Stimulated activated CD4-positive, alpha-beta T cell treated with anti-CD3 and anti-CD28 coated beads, TNF-alpha, amount 100 ng/mL, for 1 hour (primary cell): ENCODE measurements at places on chromosomes 16 and 17.

DNA sequence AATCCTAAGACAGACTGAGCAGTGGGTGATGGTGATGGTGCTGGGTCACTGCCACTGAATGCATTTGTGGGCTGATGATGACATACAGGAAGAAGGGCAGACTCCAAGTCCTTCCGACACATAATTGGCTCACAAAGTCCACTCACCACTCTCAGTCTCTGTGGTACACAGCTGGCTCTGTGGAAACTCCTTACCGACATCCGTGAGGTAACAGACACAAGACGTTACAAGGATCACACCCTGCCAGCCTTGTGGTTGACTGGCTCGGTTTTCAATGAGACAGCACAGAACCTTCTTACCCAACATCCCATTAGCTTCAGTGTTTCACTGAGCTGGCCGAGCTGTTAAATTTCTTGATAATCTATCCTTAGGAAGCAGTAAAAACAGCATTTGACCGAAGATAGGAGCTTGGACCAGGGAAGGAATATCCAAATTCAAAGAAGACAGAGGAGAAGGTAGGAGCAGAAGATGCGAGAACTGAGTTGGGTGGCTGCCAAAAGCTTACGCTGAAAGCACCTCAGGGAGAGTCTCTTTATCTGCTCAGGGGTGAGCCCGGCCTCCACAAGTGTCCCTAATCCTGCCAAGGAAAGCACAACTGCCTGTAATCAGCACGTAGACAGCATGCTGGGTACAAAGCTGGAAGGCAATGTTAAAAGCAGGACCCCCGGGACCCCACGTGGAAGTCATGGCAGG is 5.5 kb upstream of the MXRA7 start:
- DNase-seq: no peak

- DNase-seq: no peak
These were observed 14.9 kb upstream of the TBX21 start for GRCh38 chr17:47717979-47718621.

DNA sequence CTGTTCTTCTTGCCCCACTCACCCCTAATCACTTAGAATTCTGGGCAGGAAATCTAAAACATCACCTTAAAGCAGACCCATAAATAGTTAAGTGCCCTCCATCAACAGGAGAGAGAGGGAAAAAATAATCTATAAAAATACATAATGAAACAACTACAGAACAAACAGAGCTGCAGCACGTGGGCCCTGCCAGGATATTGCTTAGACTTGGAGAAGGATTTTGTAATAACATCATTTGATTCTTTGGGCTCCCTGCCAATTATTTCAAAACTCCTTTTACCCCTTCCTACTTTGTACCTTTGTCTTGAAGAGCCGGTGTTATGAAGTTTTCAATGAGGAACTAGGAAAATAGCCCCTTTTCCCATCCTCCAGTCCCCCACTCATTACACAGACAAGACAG is 130.6 kb upstream of the TOX3 start:
- DNase-seq: no peak

GRCh38 chr17:75125984-75126383 is 5.6 kb downstream of the NT5C start:
- DNase-seq: no peak

DNA sequence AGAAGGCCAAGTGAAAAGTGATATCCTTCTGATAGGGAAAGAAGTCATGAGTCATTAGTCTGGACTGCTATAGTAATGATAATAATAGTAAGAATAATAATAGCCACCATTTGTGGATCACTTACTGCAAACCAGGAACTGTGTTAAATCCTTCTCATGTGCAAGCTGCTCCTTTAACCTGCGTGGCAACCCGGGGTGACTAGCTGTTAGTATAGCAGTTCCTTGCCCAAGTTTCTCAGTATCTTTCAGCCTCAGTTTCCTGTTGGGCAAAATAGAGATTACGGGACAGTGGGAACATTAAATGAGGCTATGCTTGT is 129.5 kb downstream of the CDH13 start:
- DNase-seq: no peak

DNA sequence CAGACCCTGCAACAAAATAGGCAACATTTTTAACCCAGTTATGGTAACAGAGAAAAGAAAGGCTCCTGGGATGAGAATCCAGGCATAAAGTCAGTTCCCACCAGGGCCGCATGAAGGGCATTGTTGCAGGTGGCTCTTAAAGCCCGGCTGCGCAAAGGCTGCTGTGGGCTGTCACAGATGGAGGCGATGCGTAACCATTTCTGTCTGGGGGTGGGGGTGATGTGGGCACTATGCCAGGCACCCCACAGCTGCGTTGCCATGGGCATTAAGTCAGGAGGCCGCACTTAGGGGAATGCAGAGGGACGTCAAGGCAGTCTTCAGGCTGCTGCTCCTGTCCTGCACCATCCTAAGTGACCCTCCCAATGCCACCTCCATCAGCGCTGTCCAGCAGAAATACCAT is 228.4 kb downstream of the CPPED1 start:
- no peak for DNase-seq

GRCh38 chr17:44069974-44070454 is 521 bp upstream of the G6PC3 start:
- DNase-seq: no peak

DNA sequence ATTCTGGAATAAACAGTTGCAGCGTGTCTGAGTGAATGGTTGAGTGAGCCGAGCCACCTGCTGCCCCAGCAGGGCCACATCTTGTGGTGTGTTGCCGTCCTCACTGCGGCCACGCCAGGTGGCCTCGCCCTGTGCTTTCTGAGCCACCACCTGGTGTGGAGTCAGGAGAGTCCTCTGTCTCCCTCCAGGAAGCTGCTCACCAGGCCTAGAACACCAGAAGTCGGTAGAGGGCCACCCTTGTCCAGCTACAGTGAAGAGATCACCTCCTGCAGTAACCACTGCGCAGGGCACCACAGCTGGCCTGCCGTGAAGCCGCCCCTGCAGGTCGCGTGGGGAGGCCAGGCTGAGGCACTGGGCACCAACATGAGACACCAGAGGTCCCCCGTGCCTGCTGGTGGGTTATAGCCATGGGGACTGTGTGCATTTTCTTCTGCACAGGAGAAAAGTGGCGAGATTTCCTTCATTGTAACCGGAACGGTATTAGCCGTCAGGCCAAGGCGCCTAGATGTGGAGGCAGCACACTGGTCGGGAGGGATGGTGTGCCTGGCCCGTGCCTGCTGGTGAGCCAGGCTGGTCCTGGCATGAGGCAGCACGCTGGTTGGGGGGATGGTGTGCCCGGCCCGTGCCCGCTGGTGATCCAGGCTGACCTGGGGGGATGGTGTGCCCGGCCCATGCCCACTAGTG is 28.9 kb upstream of the FOXK2 start:
- no peak for DNase-seq

DNA sequence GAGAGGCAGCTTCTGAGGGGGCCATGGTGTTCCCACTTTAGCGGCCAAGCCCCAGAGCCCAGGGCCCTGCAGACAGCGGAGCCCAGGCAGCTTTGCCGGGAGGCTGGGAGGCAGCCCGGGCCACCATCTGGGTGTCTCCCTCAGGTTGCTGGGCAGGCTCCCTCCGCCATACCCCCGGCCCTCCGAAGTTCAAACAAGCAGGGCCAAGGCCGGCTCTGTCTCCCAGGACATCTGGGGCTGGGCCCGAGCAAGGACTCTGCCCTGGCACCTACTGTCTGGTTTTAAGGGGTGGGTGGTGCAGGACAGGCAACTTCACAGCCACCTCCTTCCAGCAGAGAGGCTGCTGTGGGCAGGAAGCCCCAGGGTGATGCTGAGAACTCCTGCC is 2.6 kb downstream of the DUS1L start:
- DNase-seq: no peak

GRCh38 chr16:46673320-46674013 is 15.5 kb downstream of the VPS35 start:
- no peak for DNase-seq

DNA sequence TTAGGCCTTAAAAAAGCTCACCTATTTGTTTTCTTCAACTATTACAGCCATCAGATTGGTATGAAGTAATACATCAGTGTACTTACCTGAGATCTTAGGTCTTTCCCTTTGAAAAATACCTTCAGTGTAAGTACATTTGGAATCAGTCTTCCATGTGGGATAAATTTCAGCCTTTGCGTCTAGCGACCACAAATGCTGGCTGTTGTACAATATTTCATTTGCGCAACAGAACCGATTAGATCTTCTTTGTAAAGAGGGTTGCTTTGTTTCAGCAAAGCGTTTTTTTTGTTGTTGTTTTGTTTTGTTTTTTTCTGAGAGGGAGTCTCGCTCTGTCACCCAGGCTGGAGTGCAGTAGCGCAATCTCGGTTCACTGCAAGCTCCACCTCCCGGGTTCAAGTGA is 394.0 kb downstream of the CPPED1 start:
- no peak for DNase-seq

- DNase-seq: no peak
These were observed 199.4 kb downstream of the MAF start for GRCh38 chr16:79401157-79401556.

DNA sequence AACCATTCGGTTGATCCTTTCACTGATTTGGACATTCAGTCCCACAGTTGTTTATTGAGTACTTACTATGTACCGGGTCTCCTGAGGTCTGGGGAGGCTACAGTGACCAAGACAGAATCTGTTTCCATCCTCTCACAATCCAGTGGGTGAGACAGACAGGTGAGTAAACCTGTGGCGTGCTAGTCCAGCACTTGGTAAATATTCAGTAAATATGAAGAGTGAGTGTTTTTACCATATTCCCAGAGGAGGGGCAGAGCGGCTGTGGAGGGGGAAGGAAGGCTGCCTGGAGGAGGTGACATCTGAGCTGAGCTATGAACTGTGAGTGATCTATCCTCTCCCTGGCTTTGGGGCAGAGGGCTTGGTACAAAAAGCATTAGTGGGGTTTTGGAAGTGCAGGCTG is 31.4 kb downstream of the CCR7 start:
- no peak for DNase-seq

DNA sequence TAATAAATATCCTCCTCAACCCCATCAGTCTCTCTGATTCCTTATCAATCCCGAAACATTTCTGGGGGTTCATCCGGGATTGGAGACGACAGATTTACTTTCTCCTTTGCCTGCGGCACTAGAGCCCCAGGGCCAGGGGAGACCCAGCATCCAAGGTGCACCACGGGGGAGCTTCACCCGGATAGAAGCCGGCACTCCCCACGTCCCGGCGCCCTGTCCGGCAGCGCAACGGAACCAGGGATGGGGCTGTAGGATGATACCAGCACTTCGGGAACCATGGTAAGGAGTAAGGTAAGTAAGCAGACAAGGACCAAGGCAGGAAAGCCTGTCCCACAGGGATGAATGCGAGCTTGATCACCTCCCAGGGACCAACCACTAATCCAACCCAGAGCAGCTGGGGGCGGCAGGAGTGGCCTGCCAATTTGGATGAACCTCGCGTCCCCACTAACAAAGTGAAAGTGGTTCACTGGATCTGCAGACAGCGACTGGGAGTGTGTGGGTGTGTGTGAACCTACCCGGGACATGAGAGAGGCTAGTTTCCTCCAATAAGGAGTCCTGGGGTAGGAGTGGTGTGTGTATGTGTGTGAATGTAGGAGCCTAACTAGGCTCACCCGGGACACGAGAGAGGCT is 11.9 kb downstream of the POLR3K start:
- no peak for DNase-seq

DNA sequence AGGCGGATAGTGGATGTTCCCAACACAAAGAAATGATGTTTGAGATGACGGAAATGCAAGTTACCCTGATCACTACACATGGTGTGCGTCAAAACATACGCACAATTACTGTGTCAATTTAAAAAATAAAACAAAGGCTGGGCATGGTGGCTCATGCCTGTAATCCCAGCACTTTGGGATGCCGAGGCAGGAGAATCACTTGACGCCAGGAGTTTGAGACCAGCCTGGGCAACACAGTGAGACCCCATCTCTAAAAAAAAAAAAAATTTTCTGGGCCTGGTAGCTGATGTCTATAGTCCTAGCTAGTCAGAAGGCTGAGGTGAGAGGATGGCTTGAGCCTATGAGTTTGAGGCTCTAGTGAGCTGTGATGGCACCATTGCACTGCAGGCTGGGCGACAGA is 51.8 kb downstream of the TEKT5 start:
- DNase-seq: no peak

DNA sequence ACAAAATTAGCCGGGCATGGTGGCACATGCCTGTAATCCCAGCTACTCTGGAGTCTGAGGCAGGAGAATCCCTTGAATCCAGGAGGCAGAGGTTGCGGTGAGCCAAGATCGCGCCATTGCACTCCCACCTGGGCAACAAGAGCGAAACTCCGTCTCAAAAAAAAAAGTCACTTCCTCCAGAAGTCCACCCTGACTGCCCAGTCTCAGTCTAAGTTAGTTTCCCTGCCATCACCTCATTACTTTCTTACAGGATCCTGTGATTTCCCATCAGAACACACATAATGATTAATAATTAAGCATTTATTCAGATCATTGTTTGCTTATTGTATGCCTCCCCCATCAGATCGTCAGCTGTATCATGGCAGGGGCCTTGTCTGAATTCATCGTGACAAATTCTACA is 31.6 kb downstream of the ABCC3 start:
- DNase-seq: no peak

- no peak for DNase-seq
These were observed 55.0 kb upstream of the ATP2A3 start for GRCh38 chr17:4019275-4019674.

GRCh38 chr17:76107509-76107908 is 3.9 kb upstream of the EXOC7 start:
- no peak for DNase-seq

- no peak for DNase-seq
These were observed 22.5 kb downstream of the ATPAF2 start for GRCh38 chr17:18016426-18016825.

DNA sequence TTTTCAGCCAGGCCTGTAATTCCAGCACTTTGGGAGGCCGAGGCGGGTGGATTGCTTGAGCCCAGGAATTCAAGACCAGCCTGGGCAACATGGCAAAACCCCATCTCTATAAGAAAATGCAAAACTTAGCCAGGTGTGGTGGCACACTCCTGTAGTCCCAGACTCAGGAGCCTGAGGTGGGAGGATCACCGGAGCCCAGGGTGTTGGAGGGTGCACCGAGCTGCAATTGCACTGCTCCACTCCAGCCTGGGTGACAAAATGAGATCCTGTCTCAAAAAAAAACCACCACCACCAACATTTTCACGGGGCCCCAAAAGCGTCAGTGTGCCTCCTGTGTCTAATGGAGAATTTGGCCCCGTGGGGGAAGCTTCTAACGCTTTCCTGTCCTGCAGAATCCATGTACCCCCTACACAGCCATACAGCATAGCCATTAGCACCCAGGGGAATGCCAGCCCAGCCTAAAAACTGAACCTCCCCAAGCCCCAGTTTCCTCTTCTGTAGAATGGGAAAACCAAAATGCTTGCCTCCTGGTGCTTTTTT is 22.2 kb upstream of the MAP3K14 start:
- no peak for DNase-seq

DNA sequence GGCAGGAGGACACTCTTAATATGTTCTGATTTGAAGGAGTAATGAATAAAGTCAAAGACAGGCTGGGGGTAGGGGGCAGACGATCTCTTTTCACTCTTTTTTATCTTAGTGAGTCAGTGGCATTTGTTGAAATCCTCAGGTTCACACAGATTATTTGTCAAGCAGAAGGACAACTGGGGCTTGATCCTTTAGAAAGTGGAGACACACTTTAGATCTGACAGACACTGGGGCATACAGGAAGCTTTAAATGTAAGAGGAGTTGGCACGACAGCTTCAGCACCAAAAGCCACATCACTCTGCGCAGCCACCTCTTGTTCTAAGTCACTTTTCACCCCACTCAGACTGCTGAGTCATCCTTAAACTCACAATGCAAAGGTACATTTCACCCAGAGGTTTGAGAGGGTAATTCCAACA is 121.5 kb downstream of the STXBP4 start:
- DNase-seq: peak; percentile 5

GRCh38 chr16:75019007-75019406 is 20.2 kb downstream of the ZNRF1 start:
- no peak for DNase-seq
